ENCODE measurements at places on chromosomes 2 and 18. TPM values are rescaled to one million over a fixed set of nuclear protein-coding genes. Genes with fewer than 3 reads are reported as not detected.

- no peak for DNase-seq
These were observed 34.6 kb downstream of the DIPK1C start for GRCh38 chr18:74422541-74422940.

DNA sequence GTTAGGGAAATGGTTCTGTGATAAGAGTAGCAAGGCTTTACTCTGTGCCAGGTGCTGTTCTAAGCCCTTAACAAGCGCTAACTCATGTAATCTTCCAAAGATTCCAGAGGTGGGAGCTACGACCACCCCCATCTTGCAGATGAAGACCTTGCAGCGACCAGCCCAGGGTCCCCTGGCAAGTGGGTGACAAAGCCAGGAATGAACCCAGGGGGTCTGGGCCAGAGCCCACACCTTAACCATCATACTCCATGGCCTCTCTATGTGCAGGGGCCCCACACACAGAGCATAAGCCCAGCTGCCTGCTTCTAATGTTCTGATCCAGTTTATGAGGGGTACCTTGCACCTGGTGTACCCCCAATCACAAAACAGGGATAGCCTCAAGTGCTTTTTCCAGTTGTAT is 105.3 kb downstream of the ZBTB7C start:
- DNase-seq, result no peak

DSC1 gene
- 4.6 TPM for total RNA-seq

REEP1 gene
- total RNA-seq, result 21.5 TPM

GRCh38 chr2:138272524-138273195 is 228.9 kb upstream of the SPOPL start:
- no peak for DNase-seq

SPATA3 gene
- total RNA-seq, result not detected

MLPH gene
- 80.9 TPM for total RNA-seq

DNA sequence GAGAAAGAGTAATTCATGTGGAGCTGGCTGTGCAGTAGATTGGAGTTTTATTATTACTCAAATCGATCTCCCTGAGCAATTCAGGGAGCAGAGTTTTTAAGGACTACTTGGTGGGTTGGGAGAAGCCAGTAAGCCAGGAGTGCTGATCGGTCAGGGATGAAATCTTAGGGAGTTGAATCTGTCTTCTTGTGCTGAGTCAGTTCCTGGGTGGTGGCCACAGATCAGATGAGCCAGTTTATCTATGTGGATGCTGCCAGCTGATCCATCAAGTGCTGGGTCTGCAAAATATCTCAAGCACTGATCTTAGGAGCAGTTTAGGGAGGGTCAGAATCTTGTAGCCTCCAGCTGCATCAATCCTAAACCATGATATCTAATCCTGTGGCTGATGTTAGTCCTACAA is 17.0 kb upstream of the UGT1A8 start:
- no peak for DNase-seq

ANKRD62 gene
- not detected for total RNA-seq

KATNAL2 gene
- total RNA-seq, result 3.0 TPM
